ENCODE measurements at places on chromosomes 4 and X. TPM values are rescaled to one million over a fixed set of nuclear protein-coding genes. Genes with fewer than 3 reads are reported as not detected.

DNA sequence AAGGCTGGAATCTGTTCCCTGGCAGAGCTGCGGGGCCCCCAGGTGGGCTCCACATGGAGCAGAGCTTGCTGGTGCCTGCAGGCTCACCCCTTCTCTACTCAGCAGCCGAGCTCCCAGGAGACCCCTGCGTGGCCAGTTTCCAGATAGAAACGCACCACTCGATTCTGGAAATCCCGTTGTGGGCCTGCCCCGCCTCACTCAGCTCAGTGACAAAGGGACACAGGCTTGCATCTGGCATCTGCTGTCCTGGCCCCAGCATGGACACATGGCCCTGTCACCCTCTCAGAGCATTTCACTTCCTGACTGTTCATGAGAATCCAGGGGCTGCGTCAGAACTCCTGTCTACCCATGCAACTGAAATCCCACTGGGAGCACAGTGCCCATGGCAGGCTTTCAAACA is 20.5 kb upstream of the C4orf50 start:
- no peaks in the 10 kb centered on the region for H3K4me1 ChIP-seq
- H3K4me3 ChIP-seq: no peak overlapping the region
- no peaks in the 10 kb centered on the region for H3K36me3 ChIP-seq
- no peak overlapping the region for H3K27ac ChIP-seq

GRCh38 chr4:165612936-165613335 is 234.1 kb downstream of the CPE start:
- DNase-seq: no peak
- no peaks in the 10 kb centered on the region for H3K27me3 ChIP-seq
- no peak overlapping the region for H3K4me3 ChIP-seq
- no peaks in the 10 kb centered on the region for H3K36me3 ChIP-seq

GRCh38 chrX:23732704-23733103 is 10.4 kb downstream of the ACOT9 start:
- DNase-seq: no peak
- no peak overlapping the region for H3K27ac ChIP-seq
- H3K27me3 ChIP-seq: no peaks in the 10 kb centered on the region

- H3K27ac ChIP-seq: no peak overlapping the region
- H3K4me1 ChIP-seq: peaks cover 62% of the 10 kb centered on the region
- DNase-seq: no peak
- no peaks in the 10 kb centered on the region for H3K36me3 ChIP-seq
- no peaks in the 10 kb centered on the region for H3K27me3 ChIP-seq
These were observed 123.9 kb upstream of the NAP1L5 start for GRCh38 chr4:88821522-88821921.

- H3K4me1 ChIP-seq: no peaks in the 10 kb centered on the region
- no peaks in the 10 kb centered on the region for H3K36me3 ChIP-seq
- no peak overlapping the region for H3K27ac ChIP-seq
- H3K4me3 ChIP-seq: no peak overlapping the region
- DNase-seq: peak; percentile 1
- H3K27me3 ChIP-seq: no peaks in the 10 kb centered on the region
These were observed 156.2 kb downstream of the ENOX2 start for GRCh38 chrX:130746709-130747342.

- H3K4me1 ChIP-seq: no peaks in the 10 kb centered on the region
- no peaks in the 10 kb centered on the region for H3K36me3 ChIP-seq
- no peak overlapping the region for H3K4me3 ChIP-seq
- DNase-seq: no peak
These were observed 72.4 kb downstream of the MAP9 start for GRCh38 chr4:155304375-155304774.

GRCh38 chr4:123398853-123399626 is 2.4 kb downstream of the SPRY1 start:
- H3K27ac ChIP-seq: peak overlapping the region; percentile 90
- peaks cover 34% of the 10 kb centered on the region for H3K36me3 ChIP-seq
- DNase-seq: peak; percentile 75
- peak overlapping the region; percentile 90 for H3K4me3 ChIP-seq
- H3K27me3 ChIP-seq: no peaks in the 10 kb centered on the region

DNA sequence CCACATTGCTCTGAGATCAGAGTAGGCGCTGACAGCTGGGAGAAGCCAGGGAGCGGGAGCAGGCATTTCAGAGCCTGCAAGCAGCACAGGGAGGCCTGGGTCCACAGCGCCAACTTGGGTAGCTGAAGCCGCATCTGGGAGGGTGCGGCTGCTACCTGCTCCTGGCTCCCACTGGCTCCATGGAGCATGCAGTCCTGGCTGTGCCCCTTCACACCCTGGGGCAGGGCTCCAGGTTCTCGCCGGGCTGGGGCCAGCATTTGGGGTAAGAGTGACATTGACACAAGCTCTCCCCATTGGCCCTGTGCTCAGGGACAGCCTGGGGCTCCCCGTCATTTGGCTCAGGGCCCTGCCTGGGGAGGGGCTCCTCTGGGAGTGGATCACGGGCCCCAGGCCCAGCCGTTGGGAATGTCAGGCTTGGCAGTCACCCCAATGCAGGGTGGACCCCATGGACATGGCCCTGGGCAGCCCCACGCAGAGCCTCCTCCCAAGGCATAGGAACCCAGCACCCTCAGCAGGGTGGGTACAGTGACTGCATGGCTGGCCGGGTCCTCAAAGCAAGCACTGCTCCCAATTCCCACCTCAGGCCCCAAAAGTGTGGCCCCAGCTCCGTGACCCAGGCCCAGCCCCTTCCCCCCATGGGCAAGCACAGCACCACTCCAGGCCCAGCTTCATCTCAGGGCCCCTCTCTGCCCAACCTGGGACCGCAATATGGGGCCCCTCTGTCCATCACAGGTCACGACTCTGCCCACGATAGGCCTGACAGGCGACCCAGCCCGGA is 82.4 kb downstream of the PRDM5 start:
- no peak overlapping the region for H3K27ac ChIP-seq
- DNase-seq: no peak
- no peaks in the 10 kb centered on the region for H3K4me1 ChIP-seq
- H3K4me3 ChIP-seq: no peak overlapping the region
- H3K36me3 ChIP-seq: no peaks in the 10 kb centered on the region
- no peaks in the 10 kb centered on the region for H3K27me3 ChIP-seq

DNA sequence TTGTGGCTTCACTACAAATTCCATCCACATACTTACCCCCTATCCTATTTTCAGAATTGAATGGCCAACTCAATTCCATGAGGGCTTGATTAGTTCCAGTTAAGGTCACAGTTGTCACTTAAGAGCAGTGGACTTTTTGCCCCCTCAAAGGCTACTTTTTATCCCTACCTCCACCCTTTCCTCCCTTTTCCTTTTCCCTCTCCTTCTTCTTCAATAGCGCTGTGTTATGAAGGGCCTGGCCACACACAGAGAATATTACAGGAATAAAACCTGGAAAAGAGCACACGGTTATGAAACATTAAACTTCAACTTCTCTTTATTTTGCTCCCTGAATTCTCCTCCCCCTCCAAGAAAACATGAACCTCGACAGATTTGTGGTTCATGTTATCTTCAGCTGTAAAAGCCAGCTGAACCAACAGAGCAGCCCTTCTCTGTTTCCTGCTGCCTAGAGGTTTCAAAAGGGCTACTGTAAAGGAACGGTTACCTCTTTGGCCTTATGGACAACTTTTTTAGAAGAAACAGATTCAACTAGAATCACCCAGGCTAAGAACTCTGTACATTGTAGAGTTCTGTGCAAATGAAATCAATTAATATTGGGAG is 87.0 kb upstream of the RPL34 start:
- H3K4me1 ChIP-seq: no peaks in the 10 kb centered on the region
- H3K27me3 ChIP-seq: no peaks in the 10 kb centered on the region
- H3K36me3 ChIP-seq: no peaks in the 10 kb centered on the region
- DNase-seq: no peak
- no peak overlapping the region for H3K4me3 ChIP-seq

EREG gene
- total RNA-seq: 0.13 TPM

GRID2 gene
- not detected for total RNA-seq
